NCI-H748 treated with DMSO at 0.1 percent for 48 hours (cell line): ENCODE measurements at places on chromosomes 2 and 18.

- no peak for DNase-seq
Measured at GRCh38 chr2:240981280-240981679, 17.1 kb upstream of the SNED1 start.

GRCh38 chr2:96402591-96402990 lies 67.0 kb downstream of the NCAPH start:
- no peak for DNase-seq

GRCh38 chr2:20136149-20136548 lies 84.7 kb upstream of the LAPTM4A start:
- DNase-seq, result no peak

DNA sequence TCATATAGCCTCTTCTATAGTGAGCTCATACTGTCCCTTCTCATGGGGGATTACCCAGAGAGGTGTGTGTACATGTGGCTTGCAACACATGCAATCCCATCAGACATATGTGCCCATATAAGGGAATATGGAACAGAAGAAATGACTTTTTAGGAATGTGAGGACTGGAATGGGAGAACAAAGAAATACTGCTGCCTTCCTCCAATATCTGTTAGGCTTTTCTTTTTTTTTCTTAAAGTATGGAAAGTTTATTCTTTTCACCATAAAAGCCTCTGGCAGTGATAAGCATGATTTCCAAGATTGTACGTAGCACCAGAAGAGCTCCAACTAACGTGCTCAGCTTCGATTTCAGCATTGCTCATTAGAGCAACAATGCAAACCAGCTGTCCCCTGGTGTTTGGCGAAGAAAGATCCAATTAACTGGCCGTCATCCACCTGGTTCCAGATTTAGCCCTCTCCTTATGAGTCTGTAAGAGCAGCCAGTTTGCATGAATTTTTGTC lies 113.6 kb downstream of the ADCYAP1 start:
- DNase-seq, result no peak

GRCh38 chr2:239865059-239865639 lies 160.0 kb downstream of the NDUFA10 start:
- no peak for DNase-seq

DNA sequence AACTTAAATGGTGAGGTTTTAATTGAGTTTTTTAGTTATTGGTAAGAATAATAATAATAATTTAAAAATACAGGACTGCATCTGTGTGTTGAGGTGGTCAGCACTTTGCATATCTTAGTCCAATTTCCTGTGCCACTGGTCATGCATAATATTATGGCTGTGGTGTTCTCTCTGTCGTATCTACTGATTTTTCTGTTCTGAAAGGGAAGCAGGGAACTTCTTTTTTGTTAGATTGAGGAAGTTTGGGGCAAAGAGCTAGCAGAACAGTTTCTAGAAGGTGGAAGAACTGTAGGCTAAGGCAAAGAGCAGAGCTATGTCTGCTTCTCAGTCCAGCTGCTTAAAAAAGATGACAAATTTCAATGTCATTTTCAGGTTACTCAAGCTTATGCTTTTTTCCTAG lies 74.3 kb downstream of the XRCC5 start:
- no peak for DNase-seq

DNA sequence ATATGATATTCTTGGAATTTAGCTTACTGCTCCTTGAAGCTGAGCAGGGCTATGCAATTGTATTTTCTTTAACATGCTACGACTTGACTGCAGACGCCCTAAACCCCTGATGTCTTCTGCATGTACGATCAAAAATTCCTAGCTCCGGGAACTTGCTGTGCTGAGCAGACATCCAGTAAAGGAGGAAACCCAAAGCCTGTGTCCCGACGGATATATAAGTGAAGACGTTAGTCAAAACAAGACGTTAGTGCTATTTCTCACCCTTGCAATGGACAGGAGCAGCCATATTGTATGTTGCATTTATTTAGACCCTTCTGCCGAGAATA lies 51.5 kb downstream of the SETBP1 start:
- no peak for DNase-seq

DNA sequence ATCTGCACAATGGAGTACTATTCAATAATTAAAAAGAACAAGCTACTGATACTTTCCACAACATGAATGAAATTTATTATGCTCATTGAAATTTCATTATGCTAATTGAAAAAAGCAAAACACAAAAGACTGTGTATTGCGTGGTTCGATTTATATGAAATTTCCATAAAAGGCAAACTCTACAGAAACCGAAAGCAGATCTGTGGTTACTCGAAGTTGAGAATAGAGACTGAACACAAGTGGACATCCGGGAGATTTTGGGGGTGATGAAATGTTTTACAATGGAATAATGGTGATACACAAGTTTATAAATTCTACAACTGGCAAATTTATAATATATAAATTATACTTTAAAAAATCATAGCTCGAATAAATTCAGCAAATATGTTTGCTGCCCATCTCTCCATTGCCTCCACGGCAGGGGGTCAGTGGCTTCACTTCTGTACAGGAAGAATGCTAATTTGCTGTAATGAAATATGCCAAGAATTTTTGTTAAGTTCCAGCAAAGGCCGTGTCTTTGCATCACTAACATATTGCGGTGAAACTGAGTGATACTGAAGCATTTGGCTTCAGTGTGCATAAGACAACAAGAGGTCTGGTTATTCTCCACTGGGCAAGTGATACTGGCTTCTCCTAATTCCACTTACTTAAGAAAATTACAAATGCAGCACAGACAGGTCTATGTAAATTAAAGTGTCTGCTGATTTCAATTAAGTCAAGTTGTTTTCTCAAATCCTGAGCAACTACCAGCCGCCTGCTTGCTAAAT lies 96.7 kb downstream of the TMEM163 start:
- DNase-seq, result no peak

DNA sequence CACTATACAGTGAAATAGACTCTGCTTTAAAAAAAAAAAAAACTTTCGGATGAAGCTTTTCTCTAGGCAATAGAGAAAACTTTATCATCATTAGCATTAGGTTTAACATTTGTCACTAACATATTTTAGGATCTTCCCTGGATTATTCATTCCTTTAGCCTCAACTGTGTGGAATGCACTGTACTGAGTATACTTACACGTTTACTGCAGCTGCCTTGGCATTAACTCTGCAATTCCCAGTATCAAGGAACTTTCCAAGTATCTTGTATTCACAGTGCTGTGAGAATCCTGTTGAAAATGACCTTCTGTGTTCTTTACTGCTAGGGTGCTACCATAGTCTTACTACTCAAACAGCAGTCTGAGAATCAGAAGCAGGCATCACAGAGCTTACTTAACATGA lies 328.2 kb upstream of the COL3A1 start:
- no peak for DNase-seq

GRCh38 chr2:162266460-162266760 lies 23.2 kb upstream of the FAP start:
- DNase-seq, result no peak

- DNase-seq, result no peak
Measured at GRCh38 chr2:189306525-189306924, 127.0 kb upstream of the COL5A2 start.

DNA sequence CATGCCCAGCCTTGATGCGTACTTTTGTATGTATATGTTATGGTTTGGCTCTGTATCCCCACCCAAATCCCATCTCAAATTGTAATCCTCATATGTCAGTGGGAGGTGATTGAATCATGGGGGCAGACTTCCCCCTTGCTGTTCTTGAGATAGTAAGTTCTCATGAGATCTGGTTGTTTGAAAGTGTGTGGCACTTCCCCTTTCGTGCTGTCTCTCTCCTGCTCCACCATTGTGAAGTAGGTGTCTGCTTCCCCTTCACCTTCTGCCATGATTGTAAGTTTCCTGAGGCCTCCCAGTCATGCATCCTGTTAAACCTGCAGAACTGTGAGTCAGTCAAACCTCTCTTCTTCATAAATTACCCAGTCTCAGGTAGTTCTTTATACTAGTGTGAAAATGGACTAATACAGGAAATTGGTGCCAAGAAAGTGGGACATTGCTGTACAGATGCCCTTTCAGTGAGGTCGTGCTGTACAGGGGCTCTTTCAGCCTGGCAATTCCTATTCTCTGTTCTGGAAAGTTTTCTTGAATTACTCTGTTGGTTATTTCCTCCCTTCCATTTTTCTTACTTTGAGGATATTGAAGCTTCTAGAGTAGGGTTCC lies 38.2 kb downstream of the KCMF1 start:
- DNase-seq, result no peak

GRCh38 chr2:38835015-38835601 lies 40.6 kb downstream of the DHX57 start:
- peak; percentile 2 for DNase-seq

- peak; percentile 38 for DNase-seq
Measured at GRCh38 chr2:8500124-8501054, 181.5 kb upstream of the ID2 start.

DNA sequence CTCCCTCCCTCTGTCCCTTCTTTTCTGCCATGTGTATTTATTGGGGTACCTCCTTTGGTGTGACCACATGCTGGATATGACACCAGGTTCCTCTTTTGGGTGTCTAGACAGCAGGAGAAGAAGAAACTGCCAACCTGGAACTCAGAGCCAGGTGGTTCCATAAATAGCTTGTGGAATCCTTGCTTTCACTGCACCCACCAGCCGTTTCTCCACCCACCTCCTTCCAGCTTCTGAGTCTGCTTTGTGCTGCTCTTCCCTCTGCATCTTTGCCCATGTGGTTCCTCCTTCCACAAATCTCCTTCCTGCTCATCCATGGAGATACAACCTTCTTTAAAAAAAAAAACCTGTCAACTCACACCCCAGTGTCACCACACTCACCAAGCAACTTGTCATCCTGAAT lies 80.2 kb upstream of the SKOR2 start:
- DNase-seq, result no peak

DNA sequence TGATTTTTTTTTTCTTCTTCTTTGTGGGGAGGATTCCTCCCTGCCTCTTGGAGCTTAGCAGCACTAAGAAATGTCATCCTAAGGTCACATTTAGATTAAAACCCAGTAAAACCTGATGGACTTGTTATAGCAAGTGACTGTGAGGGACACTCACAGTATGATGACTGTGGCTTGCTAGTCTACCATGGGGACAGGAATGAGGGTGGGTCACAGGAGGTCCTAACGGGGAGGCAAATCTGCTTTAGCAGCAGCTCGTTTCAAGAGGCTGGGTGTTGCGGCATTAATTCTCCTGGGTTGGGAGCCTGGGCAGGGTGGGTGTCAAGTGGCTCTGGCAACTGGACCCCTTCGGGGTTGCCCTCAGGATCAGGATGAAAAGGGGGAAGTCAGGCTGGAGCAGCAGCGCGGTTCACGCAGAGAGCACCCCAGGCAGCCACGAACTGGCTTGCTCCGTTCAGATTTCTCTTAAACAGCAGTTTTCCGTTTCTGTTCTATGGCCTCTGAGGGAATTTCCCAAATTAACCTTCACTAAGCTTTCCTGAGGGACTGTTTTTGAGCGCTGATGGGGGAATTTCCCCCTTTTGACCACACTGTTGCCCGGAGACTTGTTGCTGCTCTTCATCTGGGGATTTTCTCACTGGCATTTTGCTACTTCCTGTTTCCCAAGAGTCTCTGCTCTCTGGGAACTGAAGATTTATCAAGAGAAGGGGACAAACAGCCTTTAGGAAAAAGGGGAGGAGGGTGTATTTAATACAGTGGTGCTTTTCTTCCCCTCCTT lies 59.8 kb upstream of the PELI1 start:
- DNase-seq, result no peak

DNA sequence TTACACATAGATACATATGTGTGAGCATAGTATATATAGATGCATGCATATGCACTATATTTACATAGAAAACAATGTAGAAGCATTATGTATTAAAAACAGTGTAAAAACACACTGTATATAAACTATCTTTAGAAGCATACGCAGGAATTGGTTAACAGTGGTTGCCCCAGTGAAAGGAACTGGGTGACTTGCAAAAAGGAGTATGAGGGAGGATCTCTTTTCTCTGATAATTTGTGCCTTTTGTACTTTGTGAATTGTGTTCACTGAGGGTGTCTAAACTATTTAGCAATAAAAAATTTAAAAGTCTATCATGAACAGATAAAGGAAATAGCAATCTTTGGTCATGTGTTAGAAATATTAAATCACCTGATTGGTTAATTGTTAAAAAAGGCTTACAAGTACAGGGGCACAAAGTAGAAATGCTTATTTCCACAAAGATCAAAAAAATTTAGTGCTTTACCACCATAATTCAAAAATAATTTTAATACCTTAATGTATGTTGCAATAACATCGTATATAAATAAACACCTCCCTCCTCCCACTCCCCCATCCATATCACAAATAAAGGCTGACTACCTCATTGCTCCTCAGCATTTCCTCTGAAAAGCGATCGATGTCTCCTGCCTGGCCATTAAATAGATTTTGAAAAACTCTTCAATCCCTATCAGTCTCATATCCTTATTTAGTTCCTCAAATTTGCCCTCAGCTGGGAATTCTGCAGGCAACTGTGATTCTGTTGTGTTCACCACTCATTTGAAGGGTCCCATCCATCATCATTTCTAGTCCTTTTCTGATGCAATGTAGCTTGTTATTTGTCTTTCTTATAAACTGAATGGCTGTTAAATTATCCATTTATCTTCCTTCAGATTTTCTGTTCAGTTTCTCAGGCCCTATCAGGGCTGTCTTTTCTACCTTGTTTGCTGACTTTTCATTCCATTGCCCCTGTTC lies 257.3 kb downstream of the AGPS start:
- no peak for DNase-seq

- DNase-seq, result no peak
Measured at GRCh38 chr2:173148520-173148919, 72.9 kb downstream of the MAP3K20 start.

- DNase-seq, result no peak
Measured at GRCh38 chr2:221022554-221022953, 549.5 kb downstream of the EPHA4 start.

GRCh38 chr2:31415421-31415820 lies 879 bp upstream of the XDH start:
- no peak for DNase-seq

DNA sequence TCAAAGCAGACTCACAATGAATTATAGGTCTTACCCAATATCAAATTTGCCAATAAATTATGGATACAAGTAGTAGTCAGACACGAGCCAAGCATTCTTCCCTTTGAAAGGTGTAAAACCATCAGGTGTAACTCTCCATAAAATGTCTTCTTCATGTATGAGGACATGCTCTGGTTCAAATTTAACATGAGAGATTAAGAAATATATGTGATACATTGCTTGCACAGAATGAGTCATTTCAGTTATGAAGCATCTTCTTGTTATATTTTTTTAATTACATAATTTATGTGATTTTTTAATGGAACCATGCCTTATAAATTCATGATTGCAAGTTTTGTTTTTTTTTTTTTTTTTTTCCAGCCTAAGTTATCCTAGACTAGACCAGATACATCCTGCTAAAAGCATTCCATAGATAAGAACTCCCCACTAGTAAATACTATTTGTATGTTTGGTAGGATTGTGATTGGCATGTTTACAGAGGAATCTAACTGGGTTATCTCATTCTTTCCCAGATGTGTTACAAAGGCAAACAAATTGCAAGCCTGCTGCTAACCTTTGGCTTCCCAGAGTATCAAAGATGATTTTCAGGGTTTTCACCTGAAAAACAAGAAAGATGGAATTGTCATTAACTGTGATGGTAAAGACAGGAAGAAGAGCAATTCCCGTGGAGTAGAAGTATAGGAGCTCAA lies 621.9 kb downstream of the XIRP2 start:
- DNase-seq, result no peak
